ENCODE measurements at places on chromosomes 13 and 19. TPM values are rescaled to one million over a fixed set of nuclear protein-coding genes. Genes with fewer than 3 reads are reported as not detected.
A peak's percentile ranks its signal among the peaks of the same experiment; 100 is the strongest.

ZSCAN22 gene
- total RNA-seq, result 2.5 TPM

DNA sequence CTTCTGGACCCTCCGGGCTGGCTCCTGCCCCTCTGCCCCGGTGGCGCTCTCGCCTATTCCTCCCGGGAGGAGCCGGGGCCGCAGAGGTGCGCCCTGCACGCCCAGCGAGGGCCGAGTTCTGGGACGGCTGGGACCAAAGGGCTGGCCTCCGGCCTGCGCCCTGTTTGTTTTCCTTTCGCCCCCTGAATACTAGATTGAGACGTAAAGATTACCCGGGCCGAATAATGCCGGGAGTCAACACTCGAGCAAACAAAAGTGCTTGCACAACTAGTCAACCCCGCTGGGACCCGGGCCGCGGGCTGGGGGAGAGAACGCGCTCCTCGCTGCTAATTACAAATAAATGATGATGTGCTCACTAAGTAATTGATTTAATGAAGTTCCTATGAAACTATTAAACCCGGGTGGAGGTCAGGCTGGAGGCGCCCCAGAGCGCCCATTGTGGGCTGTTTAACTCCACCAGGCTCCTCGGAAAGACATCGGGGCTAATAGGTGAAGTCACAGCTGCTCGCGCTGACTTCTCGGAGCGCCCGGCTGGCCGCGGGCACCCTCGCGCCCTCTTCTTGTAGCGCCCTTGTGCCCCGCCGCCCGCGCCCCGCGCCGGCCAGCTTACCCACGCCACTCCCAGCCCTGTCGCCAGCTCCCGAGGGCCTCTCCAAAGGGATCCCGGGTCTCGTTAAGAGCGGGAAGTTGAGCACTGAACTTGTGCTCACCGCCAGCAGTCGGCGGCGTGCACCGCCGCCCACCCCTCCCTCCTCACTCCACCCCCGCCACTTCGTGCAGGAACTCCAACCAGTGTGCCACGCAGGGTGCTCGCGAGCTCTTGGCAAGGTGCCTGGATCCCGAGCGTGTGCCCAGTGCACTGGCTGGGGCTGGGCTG lies 14.9 kb downstream of the ZIC5 start:
- H3K4me3 ChIP-seq, result peak overlapping the region; percentile 20
- H3K4me1 ChIP-seq, result no peaks in the 10 kb centered on the region
- DNase-seq, result peak; percentile 24
- H3K27ac ChIP-seq, result no peak overlapping the region

CFAP97D2 gene
- not detected for total RNA-seq

DNA sequence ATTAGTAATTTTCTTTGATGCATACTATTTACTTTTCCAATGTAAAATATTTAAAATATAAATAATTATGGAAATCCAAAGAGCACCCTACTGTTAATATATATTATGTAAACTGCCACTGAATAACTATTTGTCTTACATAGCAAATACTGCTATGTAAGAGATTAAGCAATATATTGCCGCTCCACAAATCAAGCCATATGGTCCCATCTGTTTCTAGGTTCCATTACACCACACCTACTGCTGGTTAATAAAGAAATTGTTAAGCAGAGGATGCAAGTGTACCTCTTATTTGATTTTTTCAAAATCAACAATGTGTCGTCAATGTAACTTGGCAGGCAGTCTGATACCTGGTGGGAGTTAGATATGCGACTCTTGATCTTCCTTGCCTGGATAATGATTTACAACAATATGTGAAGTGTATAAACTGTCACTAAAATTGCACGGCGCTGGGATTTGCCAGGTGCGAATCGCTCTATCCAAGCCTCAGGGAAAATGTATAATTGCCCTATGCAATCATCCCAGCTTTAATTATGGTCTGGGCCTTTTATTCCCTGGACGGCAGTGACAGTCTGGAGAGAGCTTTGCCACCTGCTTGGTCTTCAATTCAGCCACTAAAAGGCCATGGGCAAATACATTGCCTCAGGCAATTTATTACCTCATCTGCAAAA lies 16.0 kb downstream of the SMAD9 start:
- H3K36me3 ChIP-seq, result no peaks in the 10 kb centered on the region
- H3K4me1 ChIP-seq, result no peaks in the 10 kb centered on the region
- DNase-seq, result no peak
- no peak overlapping the region for H3K4me3 ChIP-seq

DNA sequence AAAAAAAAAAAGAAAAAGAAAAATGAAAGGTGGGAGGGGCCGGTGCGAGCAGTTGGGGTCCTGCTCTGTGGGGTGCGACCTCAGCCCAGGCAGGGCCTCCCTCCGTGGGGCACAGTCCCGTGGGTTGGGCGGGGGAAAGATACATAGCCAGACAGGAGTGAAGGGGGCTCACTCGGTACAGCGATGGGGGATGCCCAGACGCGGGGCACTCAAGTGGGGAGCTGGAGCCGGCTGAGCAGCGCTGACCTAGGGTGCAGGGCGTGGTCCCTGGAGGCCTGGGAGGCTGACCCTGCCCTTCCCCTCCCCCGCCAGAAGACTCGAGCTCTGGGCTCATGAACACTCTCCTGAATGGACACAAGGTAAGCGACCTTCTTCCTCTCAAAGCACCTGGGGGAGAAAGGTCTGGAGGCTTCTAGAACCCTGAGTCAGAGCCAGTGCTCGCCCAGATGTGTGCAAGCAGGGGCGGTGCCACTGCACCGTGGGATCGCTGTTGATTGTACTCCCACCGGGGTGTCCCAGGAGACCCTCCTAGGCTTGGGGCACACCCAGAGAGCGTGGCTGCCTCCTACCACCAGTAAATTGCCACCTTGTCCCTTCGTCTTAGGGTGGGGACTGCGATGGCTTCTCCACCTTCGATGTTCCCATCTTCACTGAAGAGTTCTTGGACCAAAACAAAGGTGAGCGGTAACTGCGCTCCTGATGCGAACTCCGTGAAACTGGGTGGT lies 3.4 kb downstream of the HMG20B start:
- no peaks in the 10 kb centered on the region for H3K27me3 ChIP-seq
- H3K27ac ChIP-seq, result no peak overlapping the region
- no peak overlapping the region for H3K4me3 ChIP-seq
- peaks cover 3% of the 10 kb centered on the region for H3K4me1 ChIP-seq
- H3K36me3 ChIP-seq, result no peaks in the 10 kb centered on the region

DNA sequence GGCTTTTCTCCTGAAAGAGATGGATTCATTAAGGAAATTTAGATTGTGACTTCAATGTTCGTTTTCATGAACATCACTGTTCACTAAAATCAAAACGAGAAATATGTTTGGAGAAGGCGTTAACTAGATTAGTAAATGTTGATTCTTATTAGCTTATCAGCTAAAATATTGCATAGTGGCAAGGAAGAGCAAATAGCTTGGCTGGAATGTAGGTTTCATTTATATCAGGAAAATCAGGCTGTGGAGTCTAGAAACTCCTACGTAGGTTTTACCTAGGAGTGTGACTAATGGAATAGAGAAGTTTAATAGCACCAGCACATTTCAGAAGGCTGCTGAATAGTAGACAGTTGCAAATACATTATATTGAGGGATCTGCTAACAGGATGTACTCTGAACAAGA lies 344.9 kb downstream of the LIG4 start:
- peaks cover 39% of the 10 kb centered on the region for H3K27me3 ChIP-seq
- no peak overlapping the region for H3K27ac ChIP-seq

- H3K4me1 ChIP-seq, result peaks cover 4% of the 10 kb centered on the region
- no peaks in the 10 kb centered on the region for H3K27me3 ChIP-seq
- H3K27ac ChIP-seq, result no peak overlapping the region
- H3K4me3 ChIP-seq, result no peak overlapping the region
Measured at GRCh38 chr13:80196756-80197155, 144.2 kb downstream of the SPRY2 start.

DNA sequence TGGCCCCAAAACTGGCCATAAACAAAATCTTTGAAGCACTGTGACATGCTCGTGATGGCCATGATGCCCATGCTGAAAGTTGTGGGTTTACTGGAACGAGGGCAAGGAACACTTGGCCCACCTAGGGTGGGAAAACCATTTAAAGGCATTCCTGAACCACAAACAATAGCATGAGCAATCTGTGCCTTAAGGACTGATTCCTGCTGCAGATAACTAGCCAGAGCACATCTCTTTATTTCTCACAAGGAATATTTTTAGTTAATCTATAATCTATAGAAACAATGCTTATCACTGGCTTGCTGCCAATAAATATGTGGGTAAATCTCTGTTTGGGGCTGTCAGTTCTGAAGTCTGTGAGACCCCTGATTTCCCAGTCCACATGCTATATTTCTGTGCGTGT lies 10.3 kb upstream of the ZNF726 start:
- no peaks in the 10 kb centered on the region for H3K27me3 ChIP-seq
- no peaks in the 10 kb centered on the region for H3K36me3 ChIP-seq
- no peak overlapping the region for H3K27ac ChIP-seq
- H3K4me1 ChIP-seq, result no peaks in the 10 kb centered on the region

DNA sequence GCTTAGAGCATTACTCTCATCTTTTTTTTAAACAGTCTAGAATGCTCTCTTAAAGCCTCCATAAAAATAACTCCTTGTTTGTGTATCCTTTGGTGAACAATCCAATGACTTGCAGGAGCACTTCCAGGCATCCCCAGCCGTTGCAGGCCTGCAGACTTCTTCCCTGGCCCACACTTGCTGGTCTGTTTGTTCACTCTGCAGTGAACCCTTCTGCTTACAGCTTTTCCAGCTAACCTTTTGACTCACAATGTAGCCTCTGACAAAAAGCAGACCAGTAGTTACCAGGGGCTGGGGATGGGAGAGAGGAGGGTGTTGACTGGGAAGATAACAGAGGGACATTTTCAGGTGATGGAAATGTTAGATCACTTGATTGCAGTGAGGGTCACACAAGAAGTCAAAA lies 9.1 kb downstream of the GPR42 start:
- DNase-seq, result peak; percentile 73
- no peaks in the 10 kb centered on the region for H3K36me3 ChIP-seq
- no peak overlapping the region for H3K4me3 ChIP-seq
- H3K27ac ChIP-seq, result peak overlapping the region; percentile 87
- H3K27me3 ChIP-seq, result no peaks in the 10 kb centered on the region

GRCh38 chr13:33218426-33218825 lies 67.1 kb downstream of the STARD13 start:
- H3K27ac ChIP-seq, result no peak overlapping the region
- H3K4me3 ChIP-seq, result no peak overlapping the region
- H3K4me1 ChIP-seq, result peaks cover 27% of the 10 kb centered on the region
- no peaks in the 10 kb centered on the region for H3K27me3 ChIP-seq
- no peaks in the 10 kb centered on the region for H3K36me3 ChIP-seq

DNA sequence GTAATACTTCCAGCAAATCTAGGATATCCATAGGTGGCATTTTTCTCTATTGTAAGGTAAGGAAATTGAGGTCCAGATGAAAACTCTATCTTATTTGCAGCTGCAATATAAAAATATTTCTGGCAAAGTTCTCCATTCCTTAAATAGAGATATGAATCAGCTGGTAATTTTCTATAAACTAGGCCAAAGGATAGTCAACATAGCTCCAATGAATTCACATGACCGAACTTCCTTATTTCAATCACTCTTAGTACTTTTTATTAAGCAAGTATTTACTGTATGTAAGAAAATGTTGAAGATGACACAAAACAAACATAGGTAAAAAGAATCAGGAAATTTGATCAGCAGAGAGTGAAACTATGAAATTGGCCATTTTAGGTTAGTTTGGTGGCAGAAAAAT lies 13.0 kb upstream of the LCP1 start:
- no peak overlapping the region for H3K4me3 ChIP-seq
- no peak overlapping the region for H3K27ac ChIP-seq
- no peaks in the 10 kb centered on the region for H3K36me3 ChIP-seq
- no peak for DNase-seq
- no peaks in the 10 kb centered on the region for H3K27me3 ChIP-seq

GRCh38 chr19:37930416-37930815 lies 23.4 kb downstream of the SIPA1L3 start:
- H3K27ac ChIP-seq, result no peak overlapping the region
- no peaks in the 10 kb centered on the region for H3K36me3 ChIP-seq
- no peaks in the 10 kb centered on the region for H3K27me3 ChIP-seq
- H3K4me3 ChIP-seq, result no peak overlapping the region
- DNase-seq, result peak; percentile 46

CGB7 gene
- total RNA-seq, result 8.3 TPM

DNA sequence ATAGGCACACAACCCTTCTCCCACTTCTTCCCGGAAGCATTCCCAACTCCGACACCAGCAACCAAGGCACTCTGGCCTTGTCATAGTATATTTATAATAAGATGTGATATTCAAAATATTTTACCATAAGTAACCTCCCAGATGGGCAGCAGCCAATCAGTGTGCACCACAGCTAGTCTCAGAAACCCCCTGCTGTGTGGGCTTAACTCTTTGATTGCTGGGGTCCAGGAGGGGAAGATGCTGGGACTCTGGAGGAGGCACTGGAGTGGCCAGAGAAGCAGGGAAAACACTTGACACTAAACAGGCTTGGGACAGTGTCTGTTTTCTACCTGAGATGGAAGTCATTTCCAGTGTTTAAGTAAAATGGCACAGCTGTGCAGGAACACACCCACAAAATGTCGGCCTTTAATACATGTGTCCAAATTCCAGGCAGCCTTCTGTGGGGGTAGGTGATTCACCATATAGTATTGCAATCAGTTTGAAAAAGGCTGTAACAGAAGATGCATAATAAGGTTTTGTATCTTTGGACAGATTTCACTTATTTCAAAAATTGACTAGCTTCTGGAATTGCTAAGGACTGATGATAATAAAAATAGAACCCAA lies 100.7 kb downstream of the MBNL2 start:
- no peak overlapping the region for H3K4me3 ChIP-seq
- no peaks in the 10 kb centered on the region for H3K27me3 ChIP-seq
- no peaks in the 10 kb centered on the region for H3K36me3 ChIP-seq
- H3K4me1 ChIP-seq, result peaks cover 4% of the 10 kb centered on the region

- DNase-seq, result no peak
- H3K4me3 ChIP-seq, result no peak overlapping the region
- no peaks in the 10 kb centered on the region for H3K36me3 ChIP-seq
- no peaks in the 10 kb centered on the region for H3K4me1 ChIP-seq
Measured at GRCh38 chr13:106391271-106391670, 144.2 kb downstream of the EFNB2 start.

GRCh38 chr13:31894931-31895330 lies 136.6 kb upstream of the FRY start:
- H3K4me1 ChIP-seq, result peaks cover 23% of the 10 kb centered on the region
- no peak overlapping the region for H3K27ac ChIP-seq
- H3K36me3 ChIP-seq, result no peaks in the 10 kb centered on the region
- no peaks in the 10 kb centered on the region for H3K27me3 ChIP-seq

- H3K27ac ChIP-seq, result no peak overlapping the region
- H3K4me1 ChIP-seq, result peaks cover 13% of the 10 kb centered on the region
- no peaks in the 10 kb centered on the region for H3K27me3 ChIP-seq
- DNase-seq, result peak; percentile 37
Measured at GRCh38 chr13:106534639-106535551, 567 bp downstream of the EFNB2 start.

DNA sequence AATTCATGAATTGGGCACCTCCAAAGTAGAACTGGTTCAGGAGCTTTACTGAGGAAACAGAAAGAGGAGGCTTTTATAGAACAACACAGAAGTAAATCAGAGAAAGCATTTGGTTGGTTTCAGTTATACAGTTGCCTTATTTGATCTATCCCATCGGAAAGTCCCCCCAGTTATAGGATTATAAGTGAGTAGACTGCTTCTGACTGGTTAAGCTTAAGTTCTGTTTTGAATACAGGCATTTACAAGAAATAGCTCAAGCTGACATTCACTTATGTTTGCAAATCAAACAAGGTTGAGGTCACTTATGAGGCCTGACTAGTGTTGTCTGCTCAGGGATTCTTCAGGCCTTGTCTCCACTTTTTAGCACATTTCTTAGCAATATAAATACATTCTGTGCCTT lies 857.4 kb downstream of the EFNB2 start:
- H3K27ac ChIP-seq, result no peak overlapping the region
- H3K27me3 ChIP-seq, result no peaks in the 10 kb centered on the region
- no peaks in the 10 kb centered on the region for H3K36me3 ChIP-seq

GRCh38 chr13:100887729-100888151 lies 213.1 kb upstream of the TMTC4 start:
- no peak overlapping the region for H3K4me3 ChIP-seq
- DNase-seq, result peak; percentile 13
- H3K27me3 ChIP-seq, result no peaks in the 10 kb centered on the region
- no peaks in the 10 kb centered on the region for H3K36me3 ChIP-seq
- H3K4me1 ChIP-seq, result peaks cover 7% of the 10 kb centered on the region
- H3K27ac ChIP-seq, result peak overlapping the region; percentile 57
